ENCODE measurements at places on chromosomes 5 and 9.

GRCh38 chr5:179923436-179923835 lies 15.7 kb upstream of the TBC1D9B start:
- DNase-seq = no peak

DNA sequence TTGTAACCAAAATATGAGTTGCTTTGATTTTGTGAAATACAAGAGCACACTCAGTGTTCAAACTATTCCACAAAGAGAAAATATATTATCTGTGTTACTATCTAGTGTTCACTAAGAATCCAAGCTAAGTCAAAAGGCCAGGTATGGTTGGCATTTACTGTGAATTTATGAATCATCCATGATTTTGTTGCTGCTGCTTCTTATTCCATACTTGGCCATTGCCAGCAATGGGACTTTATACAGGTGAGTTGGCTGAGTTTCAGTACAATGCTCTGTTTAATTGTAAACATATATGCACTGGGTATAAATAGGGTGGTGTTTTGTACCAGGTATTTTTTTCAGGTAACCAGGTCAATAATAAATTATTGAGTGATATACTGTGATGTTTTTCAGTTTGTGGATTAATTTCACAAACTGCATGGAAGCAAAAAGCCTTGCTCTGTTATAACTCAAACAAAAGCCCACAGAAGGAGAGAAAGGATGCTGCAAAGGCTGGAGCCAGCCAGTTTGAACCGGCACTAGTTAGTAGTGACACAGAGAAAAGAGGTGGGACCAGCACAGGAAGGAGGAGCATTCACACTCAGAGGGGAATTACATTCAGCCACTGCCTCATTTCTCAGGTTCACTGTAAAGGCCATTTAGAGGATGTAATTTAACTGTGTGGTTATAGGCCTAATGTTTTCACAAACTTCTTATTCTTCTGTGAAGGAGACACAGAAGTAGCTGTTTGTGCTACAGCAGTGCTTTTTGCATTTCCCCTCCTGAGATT lies 381.8 kb downstream of the ADGRV1 start:
- peak; percentile 1 for DNase-seq

- no peak for DNase-seq
Observed at GRCh38 chr5:154518438-154518867, 40.4 kb upstream of the HAND1 start.

GRCh38 chr5:16152601-16153568 lies 26.7 kb downstream of the MARCHF11 start:
- no peak for DNase-seq

DNA sequence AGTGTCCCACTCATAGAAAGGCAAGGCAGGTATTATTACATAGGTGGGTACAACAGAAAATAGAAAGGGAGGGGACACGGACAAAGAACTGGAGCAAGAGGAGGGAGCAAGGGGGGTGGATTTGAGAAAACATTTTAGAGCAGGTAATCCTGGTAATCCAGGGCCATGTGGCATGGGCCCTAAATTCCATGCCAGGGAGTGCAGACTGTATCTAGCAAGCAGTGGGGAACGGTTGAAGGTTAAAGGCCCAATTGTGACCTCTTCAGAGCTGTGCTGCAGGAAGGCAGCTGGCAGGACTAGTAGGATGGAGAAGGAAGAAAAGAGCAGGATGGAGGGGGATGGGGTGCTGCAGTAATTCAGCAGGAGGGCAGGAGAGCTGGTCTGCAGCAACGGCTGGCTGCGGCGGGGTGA lies 75.2 kb downstream of the PDE6A start:
- no peak for DNase-seq

GRCh38 chr5:178818094-178818493 lies 41.7 kb upstream of the ZNF354B start:
- DNase-seq = no peak

DNA sequence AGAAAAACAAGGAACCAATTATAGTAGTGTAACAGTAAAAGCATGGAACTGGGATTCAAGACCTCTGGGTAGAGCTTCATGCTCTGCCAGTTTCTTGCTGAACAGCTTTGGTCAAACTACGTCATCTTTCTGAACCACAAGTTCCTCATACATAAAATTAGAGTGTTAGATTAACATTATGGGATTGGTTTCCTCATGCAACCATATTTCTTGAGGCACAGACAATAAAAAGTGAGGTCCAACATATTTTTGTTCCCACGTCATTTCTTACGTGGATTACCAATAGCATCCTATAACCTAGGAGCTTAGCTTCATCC lies 354.8 kb downstream of the TMEM232 start:
- DNase-seq = no peak

DNA sequence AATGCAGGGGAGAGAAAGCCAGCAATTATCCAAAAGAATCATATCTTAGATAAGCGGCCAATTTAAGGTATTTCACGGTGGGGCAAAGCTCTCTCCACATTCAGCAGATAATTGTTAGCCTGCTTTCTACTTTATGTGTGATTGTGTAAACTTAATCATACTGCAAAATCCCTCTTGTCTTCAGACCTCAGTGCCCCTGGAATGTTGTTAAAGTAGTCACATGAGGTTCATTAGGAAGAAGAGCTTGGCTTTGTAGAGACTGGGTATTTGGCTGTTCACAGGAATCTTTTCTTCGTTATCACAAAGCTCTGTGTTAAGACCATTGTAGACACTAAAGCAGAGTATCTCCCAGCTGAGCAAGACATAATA lies 127.0 kb downstream of the RFK start:
- DNase-seq = no peak

- no peak for DNase-seq
Observed at GRCh38 chr5:180813420-180813819, 10.8 kb upstream of the MGAT1 start.

DNA sequence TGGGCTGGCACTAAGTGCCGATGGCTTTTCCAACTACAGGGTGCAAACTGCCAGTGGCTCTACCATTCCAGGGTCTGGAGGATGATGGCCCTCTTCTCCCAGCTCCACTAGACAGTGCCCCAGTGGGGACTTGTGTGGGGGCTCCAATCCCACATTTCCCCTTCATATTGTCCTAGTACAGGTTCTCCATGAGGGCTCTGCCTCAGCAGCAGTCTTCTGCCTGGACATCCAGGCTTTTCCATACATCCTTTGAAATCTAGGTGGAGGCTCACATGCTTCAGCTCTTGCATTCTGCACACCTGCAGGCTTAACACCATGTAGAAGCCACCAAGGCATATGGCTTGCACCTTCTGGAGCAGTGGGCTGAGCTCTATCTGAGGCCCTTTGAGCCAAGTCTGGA lies 70.3 kb downstream of the TSSK1B start:
- DNase-seq = no peak

- no peak for DNase-seq
Observed at GRCh38 chr9:78622126-78622525, 325.2 kb downstream of the PSAT1 start.

- no peak for DNase-seq
Observed at GRCh38 chr9:34177593-34178435, 1.0 kb upstream of the UBAP1 start.

DNA sequence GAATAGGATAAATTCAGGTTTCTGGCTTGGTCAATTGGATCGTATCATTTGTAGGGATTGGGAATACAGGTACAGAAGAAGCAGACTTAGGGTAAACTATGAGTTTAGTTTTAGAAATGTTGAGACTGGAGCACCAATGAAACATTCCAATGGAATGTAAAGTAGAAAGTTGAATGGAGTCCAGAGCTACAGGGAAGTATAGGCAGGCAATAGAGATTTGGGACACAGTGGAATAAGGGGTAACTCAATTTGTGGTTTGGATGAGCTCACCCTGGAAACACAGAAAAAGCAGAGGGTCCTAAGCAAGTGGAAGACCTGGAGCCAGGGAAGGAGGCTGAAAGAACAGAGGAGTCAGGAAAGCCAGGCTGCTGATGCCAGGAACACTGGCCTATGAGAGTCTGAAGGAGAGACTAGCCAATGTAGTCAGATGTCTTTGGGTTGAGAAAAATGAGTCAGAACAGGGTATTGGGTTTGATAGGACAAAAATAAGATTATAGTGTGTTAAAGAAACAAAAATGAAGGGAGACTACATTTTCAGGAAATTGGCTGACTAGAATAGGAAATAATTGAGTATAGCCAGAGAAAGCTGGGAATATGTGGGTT lies 72.8 kb downstream of the STARD4 start:
- DNase-seq = no peak

DNA sequence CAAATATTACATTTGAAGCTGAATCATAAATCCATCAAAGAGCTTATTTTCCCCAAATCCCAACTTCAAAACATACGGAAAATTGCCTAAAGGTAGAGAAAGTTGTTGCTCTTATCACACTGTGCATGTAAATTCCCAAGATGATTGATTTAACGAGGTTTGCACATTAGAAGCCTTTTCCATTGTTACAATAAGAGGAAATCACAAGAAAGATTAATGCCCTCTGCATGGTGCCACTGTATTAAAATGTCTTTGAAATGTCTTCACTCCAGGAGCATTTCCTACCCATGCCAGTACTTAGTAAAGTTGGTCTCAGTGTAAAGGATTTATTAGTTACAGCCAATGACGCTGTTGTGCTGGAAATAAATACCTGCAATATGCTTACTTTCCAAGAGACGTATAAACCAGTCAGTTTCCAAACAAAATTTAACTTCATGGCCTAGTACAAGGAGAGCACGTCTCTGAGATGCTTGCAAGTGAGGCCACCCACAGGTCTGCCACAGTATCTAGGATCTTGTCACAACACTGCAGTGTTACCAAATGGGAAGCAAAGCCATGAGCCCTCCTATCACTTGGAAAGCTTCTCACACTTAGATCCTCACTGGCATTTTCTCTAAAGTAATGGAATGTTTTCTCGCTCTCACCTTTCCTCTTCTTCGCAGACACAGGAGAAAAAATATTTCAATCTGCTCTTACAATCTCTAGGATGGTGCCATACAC lies 112.4 kb downstream of the CETN3 start:
- no peak for DNase-seq

DNA sequence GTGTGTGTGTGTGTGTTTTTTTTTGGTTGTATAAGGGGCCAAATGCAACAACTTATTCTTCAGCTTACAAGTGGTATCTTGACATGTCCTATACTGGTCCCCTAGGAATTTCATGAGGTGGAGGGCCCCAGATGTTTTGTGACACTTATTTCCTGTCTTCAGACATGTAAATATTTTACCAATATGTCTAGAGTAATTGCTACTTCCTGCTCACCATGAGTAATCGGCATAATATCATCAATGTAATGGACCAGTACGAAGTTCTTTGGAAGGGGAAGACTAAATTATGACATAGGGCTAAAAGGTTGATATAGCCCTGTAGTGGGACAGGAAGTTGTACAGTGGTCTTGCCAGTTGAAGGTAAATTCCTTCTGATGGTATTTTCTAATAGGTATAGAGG lies 3.7 kb upstream of the OTULIN start:
- DNase-seq = no peak

GRCh38 chr5:90886381-90886780 lies 327.8 kb downstream of the ADGRV1 start:
- DNase-seq = no peak

DNA sequence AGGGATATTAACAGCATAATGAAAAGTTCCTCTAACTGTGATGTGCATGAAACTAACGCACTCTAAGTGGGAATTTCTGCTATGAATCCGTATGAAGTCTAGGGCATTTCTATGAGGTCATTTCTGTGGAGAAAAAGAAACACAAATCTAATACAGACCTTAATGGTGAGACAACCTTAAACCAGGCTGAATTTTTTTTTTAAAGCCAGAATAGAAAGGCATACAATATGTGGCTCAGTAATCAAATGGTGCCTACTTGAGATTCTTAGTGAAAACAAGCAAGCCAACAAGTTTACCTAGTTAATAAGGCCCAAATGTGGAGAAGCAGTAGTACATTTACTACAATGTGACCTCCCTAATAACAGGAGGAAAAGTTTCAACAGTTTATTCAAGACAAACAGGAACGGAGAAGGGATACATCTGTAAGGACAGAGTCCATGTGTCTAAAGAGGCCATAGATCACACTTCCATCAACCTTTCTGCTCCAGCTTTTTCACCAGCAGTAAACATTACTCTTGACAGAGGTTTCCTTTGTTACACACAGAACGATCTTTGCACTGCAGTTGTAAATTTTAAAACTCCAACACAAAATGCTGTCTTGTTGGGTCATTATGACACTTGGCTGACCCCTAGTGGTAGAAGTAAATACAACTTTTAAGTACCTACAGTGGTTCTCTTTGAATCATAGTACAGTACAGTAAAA lies 26.2 kb downstream of the CARNMT1 start:
- no peak for DNase-seq

GRCh38 chr9:85001925-85002324 lies 332.4 kb downstream of the NTRK2 start:
- no peak for DNase-seq

- DNase-seq = peak; percentile 52
Observed at GRCh38 chr9:34628656-34629490, at the start of gene ARID3C. Gene ARID3C (minus strand): TSS chr9:34629066. CDS start chr9:34628014, 1,052 bp downstream.

- DNase-seq = no peak
Observed at GRCh38 chr5:118551716-118552115, 436.6 kb downstream of the DTWD2 start.

GRCh38 chr9:6226696-6227095 lies 11.1 kb downstream of the IL33 start:
- no peak for DNase-seq

- no peak for DNase-seq
Observed at GRCh38 chr9:78573205-78573604, 276.3 kb downstream of the PSAT1 start.

GRCh38 chr5:181222630-181223057 lies 437 bp upstream of the TRIM41 start:
- DNase-seq = no peak

DNA sequence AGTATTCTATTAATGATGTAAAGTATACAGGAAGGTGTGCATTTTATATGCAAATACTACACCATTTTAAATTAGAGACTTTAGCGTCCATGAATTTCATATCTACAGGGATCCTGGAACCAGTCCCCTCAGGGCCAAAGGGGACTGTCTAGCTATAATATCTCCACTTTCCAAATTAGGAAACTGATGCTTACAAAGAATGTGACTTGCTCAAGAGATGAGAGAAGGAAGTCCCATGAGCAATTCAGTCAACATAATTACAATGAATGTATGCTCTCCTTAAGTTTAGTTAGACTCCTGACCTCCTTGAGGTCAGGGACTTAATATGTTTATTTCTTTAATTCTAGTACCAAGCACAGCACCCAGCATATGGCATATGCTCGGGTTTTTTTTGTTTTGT lies 23.7 kb downstream of the NIPBL start:
- DNase-seq = no peak

- DNase-seq = no peak
Observed at GRCh38 chr5:135387629-135387960, 11.4 kb downstream of the MACROH2A1 start.

GRCh38 chr5:150497989-150498317 lies 10.0 kb upstream of the NDST1 start:
- no peak for DNase-seq

DNA sequence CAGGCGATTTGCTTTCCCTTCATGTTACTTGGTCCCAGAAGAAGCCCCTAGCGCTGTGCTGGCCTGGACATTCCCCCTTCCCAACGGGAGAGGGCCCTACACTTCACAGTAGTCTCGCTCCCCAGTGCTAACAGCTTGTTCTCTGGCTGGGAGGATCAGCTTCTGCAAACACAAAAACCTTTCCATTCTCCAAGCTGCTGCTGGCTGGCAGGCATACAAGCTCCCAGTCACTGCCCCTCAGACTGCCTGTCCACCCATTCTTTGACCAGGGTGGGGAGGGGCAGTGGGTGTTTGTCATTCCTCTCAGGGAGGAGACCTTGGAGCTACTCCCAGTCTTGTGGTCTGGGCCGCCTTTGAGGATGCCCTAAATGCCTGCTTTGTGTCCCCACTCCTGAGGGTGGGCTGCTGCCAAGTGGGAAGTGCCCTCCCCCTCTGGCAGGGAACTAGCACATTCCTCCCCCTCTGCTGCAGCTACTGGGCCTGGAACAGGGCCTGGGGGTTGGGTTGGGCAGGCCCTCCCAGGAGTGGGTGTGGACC lies 20.8 kb downstream of the ENHO start:
- DNase-seq = no peak

- no peak for DNase-seq
Observed at GRCh38 chr9:128149951-128150593, 819 bp downstream of the LCN2 start.
